ENCODE measurements at places on chromosomes 4 and X.

GRCh38 chr4:46908148-46908547, 897 bp downstream of the COX7B2 start:
- no peak for DNase-seq

DNA sequence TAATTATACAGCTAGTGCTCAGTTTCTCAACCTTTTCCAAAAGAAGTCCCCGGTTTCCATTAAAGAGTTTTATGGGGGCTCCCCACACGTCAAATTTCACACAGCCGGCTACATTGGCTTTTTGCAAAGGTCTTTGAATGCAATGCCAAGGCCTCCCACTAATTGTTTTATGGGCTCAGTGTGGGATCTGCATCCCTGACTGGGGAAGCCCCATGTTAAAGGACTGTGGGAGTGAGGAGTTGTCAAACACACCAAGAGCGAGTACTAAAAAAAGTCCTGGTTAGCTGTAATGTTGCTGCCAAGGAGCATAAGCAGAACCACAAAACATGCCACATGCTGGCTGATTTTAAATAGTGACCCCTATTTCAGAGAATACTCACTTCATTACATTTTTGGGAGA, 162.6 kb downstream of the BMPR1B start:
- no peak for DNase-seq

GRCh38 chrX:111519215-111519614, 7.8 kb downstream of the SERTM2 start:
- DNase-seq: peak; percentile 30

- DNase-seq: no peak
Measured at GRCh38 chr4:24262084-24262483, 322.3 kb downstream of the DHX15 start.

DNA sequence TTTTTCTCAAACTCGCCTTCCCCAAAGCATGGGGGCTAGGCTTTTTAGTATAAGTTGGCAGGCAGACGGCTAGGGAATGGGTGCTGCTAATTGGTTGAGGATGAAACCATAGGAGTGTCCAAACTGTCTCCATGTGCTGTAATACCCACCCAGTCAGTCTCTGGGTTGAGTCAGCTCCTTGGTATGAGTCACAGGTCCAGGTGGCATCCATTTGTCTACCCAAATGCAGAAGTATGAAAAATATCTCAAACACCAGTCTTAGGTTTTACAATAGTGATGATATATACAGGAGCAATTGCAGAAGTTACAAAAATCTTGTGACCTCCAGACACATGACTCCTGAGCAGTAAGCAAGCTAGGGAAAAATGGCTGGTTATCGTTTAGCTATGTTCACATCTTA, 27.4 kb upstream of the CCSER1 start:
- DNase-seq: no peak

GRCh38 chr4:105166066-105166465, 19.4 kb downstream of the TET2 start:
- DNase-seq: no peak

GRCh38 chrX:150982235-150982787, 824 bp upstream of the HMGB3 start:
- no peak for DNase-seq

- no peak for DNase-seq
Measured at GRCh38 chr4:40555176-40555900, 74.3 kb downstream of the RBM47 start.

GRCh38 chr4:29553846-29554245, 1166.3 kb upstream of the PCDH7 start:
- no peak for DNase-seq

DNA sequence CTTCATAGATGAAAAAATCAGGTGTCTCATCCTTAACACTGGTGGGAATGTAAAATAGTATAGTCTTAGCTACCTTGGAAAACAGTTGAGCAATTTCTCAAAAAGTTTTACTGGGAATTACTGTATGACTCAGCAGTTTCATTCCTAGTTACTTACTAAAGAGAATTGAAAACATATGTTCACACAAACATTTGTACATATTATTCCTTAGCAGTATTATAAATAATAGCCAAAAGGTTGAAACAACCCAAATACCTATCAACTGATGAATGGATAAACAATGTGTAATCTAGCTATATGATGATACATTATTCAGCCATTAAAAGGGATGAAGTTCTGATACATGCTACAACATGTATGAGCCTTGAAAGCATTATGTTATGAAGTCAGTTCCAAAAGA, 41.7 kb downstream of the RBM46 start:
- no peak for DNase-seq

GRCh38 chr4:181525634-181526033, 717.6 kb upstream of the TENM3 start:
- no peak for DNase-seq

GRCh38 chr4:124974152-124974551, 261.6 kb upstream of the ANKRD50 start:
- DNase-seq: no peak

DNA sequence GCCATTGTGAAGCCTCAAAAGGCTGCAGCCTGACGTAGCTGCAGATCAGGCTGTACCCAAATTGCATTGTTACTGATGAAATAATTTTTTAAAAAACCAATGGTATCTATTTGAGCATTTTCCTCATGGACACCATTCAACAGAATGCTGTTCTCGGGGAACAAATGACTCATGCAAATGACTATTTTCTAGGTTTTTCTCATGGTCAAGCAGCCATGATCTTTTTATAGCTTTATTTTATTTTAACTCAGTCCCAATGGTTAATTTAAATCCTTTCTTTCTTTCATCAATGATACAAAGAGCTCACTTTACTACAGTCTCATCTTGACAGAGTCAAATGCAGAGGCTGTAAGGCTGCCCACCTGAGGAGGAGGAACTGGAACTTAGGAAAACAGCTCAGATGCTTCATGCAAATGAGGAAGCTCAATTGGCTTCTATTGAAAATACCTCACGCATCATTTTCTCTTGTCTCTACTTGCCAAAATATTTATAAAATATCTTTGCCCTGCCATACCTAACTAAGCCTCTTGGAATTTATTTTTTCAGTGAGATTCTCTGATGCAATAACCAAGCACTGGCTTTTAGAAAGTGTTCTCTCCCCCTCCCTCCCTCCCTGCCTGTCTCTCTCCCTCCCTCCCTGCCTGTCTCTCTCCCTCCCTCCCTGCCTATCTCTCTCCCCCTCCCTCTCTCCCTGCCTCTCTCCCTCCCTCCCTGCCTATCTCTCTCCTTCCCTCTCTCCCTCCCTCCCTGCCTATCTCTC, 81.0 kb downstream of the SORBS2 start:
- DNase-seq: no peak

- DNase-seq: no peak
Measured at GRCh38 chrX:10025742-10026493, 58.8 kb downstream of the CLDN34 start.

- DNase-seq: no peak
Measured at GRCh38 chrX:45352611-45353010, 151.9 kb upstream of the DIPK2B start.

- no peak for DNase-seq
Measured at GRCh38 chrX:131270080-131270479, 19.0 kb downstream of the IGSF1 start.

GRCh38 chrX:39730662-39731329, 367.0 kb downstream of the BCOR start:
- DNase-seq: peak; percentile 64

- no peak for DNase-seq
Measured at GRCh38 chr4:14835708-14836425, 166.4 kb upstream of the CPEB2 start.

- DNase-seq: no peak
Measured at GRCh38 chr4:185587427-185588161, 52.3 kb upstream of the PDLIM3 start.

DNA sequence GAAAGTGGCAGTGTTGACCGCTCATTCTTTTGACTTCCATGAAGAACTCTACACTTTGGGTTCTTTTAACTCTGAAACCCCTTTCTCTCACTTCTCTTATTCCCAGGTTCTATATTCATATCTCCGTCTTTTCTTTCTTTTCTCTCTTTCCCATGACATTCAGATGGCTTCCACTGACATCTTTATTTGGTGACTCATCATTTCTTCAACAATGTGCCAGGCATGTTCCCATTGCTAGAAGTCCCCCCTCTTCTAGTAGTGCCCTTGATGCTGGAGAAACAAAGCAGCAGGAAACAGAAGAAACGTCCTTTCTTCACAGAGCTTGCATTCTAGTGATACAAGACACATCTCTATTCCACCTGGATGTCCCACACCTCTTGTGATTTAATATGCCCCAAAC, 33.3 kb downstream of the PKD2 start:
- DNase-seq: no peak

DNA sequence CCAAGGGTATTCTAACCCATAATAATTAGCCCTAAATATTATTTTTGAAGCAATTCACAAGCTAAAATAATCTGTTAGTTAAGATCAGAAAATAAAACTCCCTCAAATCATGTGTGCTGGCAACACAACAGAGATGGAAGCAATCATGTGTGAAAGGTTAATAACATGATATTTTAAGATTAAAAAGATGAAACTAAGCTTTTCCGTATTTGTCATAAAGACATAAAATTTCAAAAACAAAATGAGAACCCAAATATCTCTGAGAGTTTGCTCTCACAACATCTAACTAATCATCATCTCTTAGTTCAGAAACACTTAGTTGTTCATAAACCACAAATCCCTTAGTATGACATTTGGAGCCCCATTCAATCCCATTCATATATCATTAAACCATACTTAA, 749.1 kb downstream of the CCSER1 start:
- no peak for DNase-seq

- no peak for DNase-seq
Measured at GRCh38 chrX:38661561-38661960, 100.2 kb downstream of the TSPAN7 start.

- DNase-seq: no peak
Measured at GRCh38 chrX:10016519-10017132, 49.5 kb downstream of the CLDN34 start.

- DNase-seq: no peak
Measured at GRCh38 chr4:167111622-167112021, 122.7 kb downstream of the SPOCK3 start.

GRCh38 chr4:104294811-104295210, 199.9 kb downstream of the CXXC4 start:
- no peak for DNase-seq

- no peak for DNase-seq
Measured at GRCh38 chr4:11839889-11840288, 411.2 kb upstream of the HS3ST1 start.

GRCh38 chr4:82584931-82585330, 23.1 kb upstream of the TMEM150C start:
- no peak for DNase-seq

DNA sequence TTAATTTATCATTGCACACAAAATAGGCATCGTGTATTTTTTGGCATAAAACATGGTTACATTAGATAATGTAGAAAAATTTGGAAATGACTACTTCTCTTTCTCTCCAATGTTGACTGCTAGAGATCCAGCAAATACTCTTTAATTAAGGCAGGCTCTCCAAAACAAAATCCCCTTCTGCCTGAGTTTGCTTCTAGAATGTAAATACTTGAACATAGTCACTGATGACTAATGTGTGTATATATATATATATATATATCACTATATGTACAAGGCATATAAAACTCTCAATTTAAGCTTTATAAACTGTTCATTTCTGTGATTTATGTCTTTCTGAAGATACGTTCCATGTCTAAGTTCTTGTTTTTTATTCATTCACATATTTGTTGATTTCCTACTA, 67.2 kb upstream of the CAMK2D start:
- DNase-seq: no peak

- DNase-seq: peak; percentile 37
Measured at GRCh38 chrX:46408553-46409407, 136.4 kb downstream of the ZNF674 start.

GRCh38 chrX:116298956-116299355, 128.4 kb downstream of the AGTR2 start:
- no peak for DNase-seq

- DNase-seq: no peak
Measured at GRCh38 chr4:5883916-5884315, 9.0 kb downstream of the CRMP1 start.

GRCh38 chr4:82578935-82579334, 17.1 kb upstream of the TMEM150C start:
- DNase-seq: no peak

DNA sequence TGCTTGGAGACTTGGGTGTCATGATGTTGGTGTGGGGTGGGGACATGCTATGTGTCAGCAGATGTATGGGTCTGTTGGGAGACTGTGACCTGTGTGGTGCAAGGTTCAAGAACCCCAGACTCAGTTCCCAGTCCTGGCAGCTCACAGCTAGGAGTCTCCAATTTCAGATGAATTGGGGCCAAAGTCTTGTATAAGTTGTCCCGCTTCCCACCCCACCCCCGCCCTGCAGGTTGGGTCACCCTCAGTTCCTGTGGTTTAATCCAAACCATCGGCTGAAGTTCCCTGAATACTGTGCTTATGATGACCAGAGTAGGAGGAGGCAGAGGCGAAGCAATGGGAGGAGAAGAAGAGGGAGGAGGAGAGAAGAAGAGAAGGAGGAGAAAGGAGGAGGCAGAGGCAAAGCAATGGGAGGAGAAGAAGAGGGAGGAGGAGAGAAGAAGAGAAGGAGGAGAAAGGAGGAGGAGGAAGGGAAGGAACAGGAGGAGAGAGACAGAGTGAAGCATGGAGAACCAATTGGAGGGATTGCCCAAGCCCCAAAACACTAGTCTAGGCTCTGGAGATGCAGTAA, 112.6 kb downstream of the EFNB1 start:
- DNase-seq: no peak

DNA sequence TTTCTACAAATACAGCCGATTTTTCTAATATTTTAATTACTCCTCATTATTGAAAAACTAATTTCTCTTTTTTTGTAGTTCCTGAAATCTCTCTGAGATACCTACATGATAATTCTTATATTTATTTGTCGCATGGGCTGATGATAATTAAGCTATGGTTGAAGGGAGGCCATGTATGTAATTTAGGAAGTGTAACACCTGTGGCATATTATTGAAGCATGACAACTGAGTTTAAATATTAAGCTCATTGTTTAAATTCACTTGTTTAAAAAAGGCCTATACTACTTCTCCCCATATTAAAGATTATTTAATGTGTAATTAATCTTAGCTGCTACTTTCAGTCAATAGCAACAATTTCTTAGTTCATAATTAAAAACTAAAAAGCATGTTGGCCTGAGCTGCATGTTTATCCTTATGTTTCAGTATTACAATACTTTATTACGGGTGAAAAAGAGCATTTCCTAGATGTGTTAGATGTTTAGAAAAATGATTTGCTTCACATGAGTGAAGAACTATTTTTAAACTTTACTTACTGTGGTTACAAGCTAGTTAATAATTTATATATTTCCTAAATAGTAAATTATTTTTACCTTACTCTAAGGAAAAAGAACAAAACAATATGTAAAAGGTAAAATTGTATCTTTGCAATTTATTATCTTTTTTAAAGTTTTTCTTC, 122.4 kb downstream of the RAP1GDS1 start:
- DNase-seq: no peak

GRCh38 chr4:109967798-109968520, 55.3 kb downstream of the EGF start:
- DNase-seq: no peak
